ENCODE measurements at places on chromosomes 7 and 10. TPM values are rescaled to one million over a fixed set of nuclear protein-coding genes. Genes with fewer than 3 reads are reported as not detected.

- DNase-seq: no peak
Measured at GRCh38 chr10:132557696-132558515, 20.3 kb downstream of the INPP5A start.

- DNase-seq: no peak
Measured at GRCh38 chr10:99276848-99277486, 41.3 kb upstream of the HPSE2 start.

DNA sequence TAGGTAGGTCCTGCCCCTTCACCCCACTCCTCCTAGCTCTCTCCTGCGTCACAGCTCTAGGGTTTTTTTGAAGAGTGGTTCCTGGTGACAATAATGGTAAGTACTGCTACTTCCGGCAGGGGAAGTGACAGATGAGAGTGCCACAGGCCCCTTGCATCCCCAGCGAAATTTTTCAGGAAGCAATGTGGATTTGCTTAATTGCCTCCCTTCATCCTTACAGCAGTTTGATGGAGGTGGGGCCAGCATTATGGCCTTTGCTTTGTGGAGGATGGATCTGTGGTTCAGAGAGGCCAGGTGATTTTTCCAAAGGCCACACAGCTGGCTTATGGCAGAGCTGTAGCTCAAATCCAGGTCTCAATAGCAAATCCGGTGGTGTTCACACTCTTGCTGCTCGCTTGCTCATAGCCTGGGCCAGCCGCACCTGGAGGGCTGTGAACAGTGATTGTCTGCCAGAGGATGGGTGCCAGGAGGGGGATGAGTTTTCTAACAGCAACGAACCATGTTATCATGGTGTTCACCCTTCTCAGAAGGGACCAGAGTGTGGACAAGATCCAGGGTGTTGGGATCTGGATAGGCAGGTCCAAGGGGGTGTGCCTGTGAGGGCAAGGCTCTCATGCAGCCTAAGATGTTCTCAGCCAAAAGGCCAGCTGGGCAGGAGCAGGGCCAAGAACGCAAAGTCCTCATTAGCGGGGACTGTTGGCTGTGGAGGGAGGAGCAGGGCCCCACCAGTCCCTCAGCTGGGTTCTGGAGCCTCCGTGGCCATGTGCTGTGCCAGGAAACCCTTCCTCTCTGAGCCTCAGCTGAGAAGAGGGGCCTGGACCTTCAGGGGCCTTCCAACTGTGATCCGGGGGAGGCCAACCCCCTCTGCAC lies 89.0 kb downstream of the EMX2 start:
- no peak for DNase-seq

- DNase-seq: no peak
Measured at GRCh38 chr10:85570871-85571270, 795.7 kb downstream of the GRID1 start.

DNA sequence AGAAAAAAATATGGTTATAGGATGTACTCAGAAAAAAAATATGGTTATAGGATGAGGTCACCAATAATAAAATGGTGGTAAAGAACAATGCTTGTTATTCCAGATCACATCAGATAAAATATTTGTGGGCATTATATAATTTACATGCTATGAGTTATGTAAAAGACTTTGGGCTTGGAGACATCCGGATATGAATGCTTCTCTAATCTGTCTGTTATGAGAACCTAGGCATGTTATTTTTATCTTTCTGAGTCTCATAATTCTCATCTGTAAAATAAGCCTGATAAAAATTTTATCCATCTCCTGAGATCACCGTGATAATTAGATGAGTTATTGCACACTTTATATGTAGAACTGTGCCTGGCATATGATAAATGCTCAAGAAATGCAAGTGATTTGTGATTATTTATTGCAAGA lies 37.8 kb downstream of the DKK1 start:
- DNase-seq: no peak

DNA sequence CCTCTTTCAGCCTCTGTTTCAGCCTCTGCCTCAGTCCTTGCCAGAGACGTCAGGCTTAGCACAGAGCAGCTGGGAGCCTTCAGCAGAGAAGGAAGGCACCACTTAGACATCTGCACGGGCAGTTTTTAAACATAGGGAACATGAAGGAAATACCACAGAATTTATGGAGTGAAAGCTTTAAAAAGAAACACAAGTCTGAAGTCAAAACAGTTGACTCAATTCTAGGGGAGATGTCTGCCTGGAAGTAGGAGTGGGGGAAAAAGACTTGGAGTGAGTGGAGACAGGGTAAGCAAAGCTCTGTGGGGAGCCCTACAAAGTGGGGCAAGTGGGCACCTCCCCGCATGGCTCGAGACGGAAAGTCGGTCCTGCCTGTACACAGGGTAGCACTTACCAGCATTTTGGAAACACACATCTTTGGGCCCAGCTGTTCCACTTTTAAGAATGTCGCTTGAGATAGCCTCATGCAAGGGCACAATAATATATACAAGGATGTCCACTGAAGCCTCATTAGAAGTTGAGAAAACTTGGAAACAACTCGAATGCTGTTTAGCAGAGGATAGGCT lies 5.0 kb upstream of the TBXAS1 start:
- DNase-seq: no peak

- no peak for DNase-seq
Measured at GRCh38 chr7:29806995-29807841, 910 bp downstream of the WIPF3 start.

GRCh38 chr7:86970547-86970946 lies 88.9 kb downstream of the ELAPOR2 start:
- no peak for DNase-seq

- DNase-seq: no peak
Measured at GRCh38 chr10:129045599-129045998, 421.4 kb upstream of the MGMT start.

- no peak for DNase-seq
Measured at GRCh38 chr7:133520248-133520647, 267.4 kb downstream of the EXOC4 start.

- DNase-seq: no peak
Measured at GRCh38 chr10:31554556-31554955, 235.5 kb downstream of the ZEB1 start.

GRCh38 chr7:83547526-83547925 lies 101.4 kb downstream of the SEMA3E start:
- DNase-seq: no peak

DNA sequence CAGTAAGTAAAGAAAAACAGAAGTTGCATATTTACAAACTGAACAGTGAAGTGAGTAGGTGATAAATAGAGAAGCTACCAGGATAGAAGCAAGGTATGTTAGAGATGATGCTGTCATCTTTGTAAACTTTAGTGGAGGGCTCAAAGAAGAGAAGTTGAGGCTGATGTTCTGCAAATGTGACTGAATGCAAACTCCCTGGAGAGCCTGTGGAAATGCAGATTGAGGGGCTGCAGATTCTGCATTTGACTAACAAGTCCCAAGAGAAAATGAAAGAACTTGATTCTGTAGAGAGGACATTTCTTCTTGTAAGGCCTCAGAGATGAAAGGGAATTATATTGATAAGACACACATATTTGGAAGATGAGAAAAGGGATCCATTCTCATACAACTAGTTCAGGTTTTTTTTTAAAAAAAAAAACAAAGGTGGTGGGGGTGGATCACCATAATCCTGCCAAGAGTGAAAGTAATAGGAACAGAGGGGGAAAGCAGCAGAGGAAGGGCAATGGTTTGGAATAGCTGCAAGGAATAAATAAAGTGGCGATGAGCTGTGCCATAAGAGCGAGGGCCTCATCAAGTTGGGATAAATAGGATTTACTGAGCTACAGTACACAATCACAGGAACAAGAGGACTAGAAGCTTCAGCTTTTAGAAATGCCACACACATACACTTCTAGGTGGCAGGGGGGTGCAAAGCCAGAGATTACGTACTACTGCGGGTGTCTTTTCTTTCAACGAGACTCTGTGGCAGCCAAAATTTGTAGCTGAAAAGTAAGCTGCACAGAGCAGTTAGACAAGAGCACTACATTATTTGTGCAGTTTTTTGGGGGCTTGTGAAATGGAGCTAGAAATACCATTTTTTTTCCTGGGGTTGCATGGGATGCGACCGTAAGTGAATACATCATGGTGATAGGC lies 778.5 kb downstream of the NRG3 start:
- DNase-seq: no peak

DNA sequence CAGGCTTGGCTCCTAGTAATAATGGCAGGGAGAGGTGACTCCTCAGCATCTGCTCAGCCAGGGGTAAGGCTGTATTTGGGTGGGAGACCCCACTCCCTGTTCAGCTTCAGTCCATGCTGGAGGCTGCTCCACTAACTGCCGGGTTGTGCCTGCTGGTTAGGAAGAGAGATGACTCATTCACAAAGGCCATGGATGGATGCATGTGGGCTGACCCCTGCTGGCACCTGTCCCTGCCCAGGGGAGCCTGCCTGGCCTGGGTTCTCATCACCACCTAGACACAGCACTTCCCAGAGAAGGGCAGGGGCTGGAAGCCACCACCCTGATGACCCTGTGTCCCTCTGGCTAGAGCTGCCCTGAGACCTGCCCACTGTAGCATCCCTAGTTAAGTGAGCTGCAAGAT lies 59.0 kb downstream of the VSTM4 start:
- DNase-seq: no peak

DNA sequence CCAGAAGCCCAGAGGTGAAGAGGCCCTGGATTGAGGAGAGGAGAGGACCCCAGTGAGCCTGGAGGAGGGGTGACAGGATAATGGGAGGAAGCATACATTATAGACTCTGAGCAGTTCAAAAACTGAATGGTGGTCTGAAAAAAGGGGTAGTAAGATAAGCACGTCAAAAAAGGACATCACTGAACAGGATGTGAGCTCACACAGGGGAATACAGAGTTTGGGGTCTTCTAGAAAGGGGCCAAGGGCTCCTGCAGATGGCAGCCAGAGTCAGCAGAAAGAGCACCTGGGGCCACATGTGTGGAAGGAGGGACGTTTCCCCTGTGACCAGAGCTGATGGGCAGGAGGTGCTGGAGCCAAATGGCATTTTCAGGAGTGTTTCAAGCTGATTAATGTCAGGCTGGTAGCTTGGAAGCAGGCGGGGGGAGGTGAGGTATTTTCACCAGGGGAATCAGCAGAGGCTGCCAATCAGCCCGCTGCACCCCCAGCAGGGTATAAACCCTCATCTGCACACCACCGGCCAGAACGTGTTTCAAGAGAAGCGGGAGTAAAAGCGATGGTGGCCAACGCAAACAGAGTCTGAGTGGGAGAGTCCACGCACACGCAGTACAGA lies 85.8 kb downstream of the TNS3 start:
- DNase-seq: no peak

DNA sequence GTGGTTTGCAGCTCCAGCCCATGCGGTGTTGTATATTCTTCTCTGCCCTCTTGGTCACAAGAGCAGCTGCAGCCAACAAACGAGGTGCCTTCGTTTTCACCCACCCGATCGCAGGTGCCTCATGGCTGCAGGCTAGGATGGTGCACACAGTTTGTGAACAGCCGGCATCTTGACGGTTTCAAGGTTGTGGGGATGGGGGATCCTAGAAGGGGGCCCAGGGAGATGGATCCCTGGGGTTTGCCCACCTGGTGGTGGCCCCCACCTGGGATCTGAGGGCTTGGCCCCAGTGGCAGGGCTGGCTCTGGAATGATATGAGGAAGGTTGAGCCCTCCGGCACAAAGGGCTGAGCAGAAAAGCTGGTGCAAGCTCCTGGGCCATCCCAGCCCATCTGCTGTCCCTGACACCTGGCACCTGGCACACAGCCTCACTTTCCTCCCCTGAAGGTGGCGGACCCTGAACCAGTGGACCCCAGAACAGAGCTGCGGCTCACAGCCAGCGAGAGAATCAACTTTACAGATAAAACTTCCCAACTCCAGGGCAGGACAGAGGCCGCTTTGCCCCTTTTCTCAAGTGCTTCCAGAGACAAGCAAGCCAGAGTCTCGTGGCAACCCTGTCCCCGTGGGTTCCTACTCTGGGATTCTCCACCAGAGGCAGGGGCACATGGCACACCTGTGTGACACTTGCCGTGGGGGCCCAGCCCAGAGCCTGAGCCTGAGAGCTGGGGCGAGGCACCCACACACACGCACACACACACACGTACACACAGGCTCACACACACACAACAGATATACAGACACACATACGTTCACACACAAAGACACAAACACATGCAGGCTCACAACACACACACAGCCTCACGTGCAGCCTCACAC lies 177.3 kb upstream of the PPP2R2D start:
- peak; percentile 31 for DNase-seq

SEMA3E gene
- total RNA-seq: 13.5 TPM

GATA3 gene
- total RNA-seq: 0.48 TPM

SGPL1 gene
- total RNA-seq: 31.0 TPM

EBF3 gene
- total RNA-seq: 4.2 TPM

FEZF1 gene
- total RNA-seq: not detected

ING3 gene
- total RNA-seq: 14.6 TPM

RBP4 gene
- total RNA-seq: 111 TPM

GTF2IRD1 gene
- 18.7 TPM for total RNA-seq

FMC1 gene
- total RNA-seq: 13.9 TPM

KAZALD1 gene
- total RNA-seq: 4.9 TPM

CALML5 gene
- not detected for total RNA-seq

SRRM3 gene
- 3.4 TPM for total RNA-seq

CD36 gene
- 919 TPM for total RNA-seq

Data from breast epithelium (tissue), 4 donors.